ENCODE measurements at places on chromosomes 6 and 20.

DNA sequence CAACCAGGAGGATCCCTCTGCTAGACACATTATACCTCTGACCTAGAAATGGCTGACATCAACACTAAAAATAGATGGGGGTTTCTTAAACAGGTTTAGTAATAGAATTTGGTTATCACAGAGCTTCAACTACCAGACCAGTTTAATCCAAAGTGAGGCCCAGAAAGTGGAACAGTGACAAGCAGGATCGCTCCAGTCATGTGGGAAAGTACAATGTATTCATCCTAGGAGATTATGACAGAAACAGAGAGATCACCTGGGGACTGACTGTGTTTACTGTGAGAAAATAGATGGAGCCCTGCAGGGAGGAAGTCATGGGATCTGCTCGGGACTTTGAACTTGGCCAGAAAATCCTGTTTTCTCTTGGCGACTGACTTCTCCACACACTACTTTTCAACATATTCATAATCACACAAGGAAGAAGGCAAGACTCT, 238.7 kb upstream of the SOX4 start:
- DNase-seq = no peak

GRCh38 chr20:62832212-62832922, 15.5 kb downstream of the COL9A3 start:
- DNase-seq = no peak

DNA sequence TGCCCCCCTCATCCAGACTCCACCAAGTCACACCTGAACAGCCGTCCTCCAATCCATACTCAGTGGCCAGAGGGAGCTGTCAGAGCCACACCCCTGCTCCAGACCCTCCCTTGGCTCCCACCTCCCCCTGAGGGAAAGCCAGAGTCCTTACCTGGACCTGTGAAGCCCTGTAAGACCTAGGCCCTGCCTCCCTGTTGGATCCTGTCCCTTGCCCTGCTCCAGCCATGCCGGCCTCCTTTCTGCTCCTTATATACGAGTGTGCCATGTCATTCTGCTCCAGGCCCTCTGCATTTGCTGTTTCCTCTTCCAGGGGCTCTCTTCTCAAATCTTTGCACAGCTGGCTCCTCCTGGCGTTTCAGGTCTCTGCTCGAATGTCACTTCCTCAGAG, 100.3 kb upstream of the MYL9 start:
- no peak for DNase-seq

DNA sequence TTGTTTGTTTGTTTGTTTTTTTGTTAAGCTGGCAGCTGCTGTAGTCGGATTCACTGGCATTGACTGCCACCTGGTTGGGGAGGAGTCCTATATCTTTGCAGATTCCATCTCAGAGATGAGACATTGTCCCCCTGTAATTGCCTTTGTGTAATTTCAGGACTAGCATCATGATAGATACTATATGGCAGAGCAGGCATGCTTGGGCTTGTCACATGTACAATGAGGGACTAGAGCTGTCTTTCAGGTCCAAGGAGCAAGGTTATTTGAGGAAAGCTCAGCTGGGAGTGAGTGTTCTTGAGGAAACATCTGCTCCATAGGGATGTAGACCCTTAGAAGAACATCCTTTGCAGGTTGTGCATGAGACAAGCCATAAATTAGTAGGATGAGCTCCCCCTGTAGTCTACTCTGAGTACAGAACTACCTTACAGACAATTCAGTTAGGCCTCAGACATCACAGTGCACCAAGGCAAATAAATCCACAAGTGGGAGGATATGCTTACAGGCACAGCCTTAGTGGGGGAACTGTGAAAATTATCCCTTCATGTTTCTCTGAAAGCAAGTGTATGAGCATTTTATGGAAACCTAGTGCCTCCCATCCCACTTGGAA, 62.1 kb downstream of the BMP2 start:
- DNase-seq = no peak

- no peak for DNase-seq
These were observed 8.8 kb upstream of the FBXO30 start for GRCh38 chr6:145823328-145823944.

GRCh38 chr20:39645131-39645530, 683.0 kb downstream of the DHX35 start:
- DNase-seq = no peak

DNA sequence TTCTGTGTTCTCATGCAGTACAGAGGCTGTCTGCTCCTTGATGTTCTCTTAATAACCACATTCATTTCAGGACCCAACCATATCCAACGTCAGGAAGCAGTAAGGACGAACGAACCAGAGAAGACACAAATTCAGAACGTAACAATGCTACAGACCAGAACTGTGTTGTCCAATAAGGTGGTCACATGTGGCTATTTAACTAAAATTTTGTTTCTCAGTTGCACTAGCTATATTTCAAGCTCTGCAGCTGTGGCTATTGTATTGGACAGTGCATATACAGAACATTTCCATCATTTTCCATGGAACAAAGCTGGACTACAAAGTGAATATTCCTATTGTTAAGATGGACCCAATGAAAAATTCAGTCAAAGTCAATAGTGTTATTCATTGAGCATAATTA, 27.0 kb downstream of the MAP7 start:
- no peak for DNase-seq

DNA sequence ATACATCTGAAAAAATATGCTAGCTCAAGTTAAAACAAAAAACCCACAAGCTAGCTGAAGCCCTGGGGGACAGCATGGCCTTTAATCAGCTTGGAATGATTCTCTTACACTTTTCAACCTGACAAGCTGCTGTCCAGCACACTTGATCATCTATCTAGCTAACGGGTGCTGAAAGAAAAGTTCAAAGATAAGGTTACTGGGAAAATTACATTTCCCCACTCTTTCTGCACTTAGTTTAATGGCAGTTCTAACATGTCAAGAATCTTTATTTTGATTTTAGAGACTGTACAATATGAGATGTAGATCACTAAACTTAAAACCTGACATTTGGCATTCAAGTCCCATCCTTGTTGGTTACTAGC, 53.4 kb downstream of the STK4 start:
- no peak for DNase-seq

DNA sequence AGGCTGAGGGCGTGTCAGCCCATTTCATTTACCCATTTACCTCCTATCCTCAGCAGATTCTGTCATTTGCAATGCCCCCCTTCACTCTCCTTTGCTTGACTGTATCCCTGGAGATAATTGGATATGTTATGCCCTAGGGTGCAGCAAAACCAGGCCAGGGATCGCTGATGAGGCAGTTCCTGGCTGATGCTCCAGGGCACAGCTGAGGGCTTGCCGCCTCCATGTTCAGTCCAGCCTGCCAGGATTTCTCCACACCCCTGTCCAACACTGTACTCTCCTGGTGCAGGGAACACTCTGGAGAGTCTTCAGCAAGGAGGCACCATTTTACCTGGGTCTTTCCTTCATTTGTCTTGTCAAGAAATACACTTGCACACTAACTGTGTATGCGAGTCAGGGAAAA, 532.1 kb upstream of the CHD6 start:
- DNase-seq = no peak

All from vagina (tissue), 2 donors.